ENCODE measurements at places on chromosomes 4 and X. TPM values are rescaled to one million over a fixed set of nuclear protein-coding genes. Genes with fewer than 3 reads are reported as not detected.

TLR6 gene
- 4.8 TPM for total RNA-seq

DNA sequence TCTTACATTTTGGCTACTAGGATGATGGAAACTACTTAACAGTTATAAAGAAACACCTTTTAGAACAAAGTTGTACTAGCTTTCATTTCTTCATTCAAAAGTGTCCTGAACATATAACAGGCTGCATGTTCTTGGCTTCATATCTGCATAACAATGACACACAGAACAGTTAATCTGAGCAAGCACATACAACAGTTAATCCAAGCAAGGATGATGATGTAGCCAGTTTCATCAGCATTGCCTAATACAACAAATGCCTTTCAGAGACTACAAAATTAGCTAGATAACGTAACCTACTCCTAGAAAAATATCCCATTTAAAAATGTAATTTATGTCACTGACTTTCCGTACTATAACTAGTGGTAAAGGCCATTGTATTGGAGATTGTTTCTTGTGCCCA is 182.1 kb downstream of the SCFD2 start:
- no peaks in the 10 kb centered on the region for H3K27me3 ChIP-seq
- no peaks in the 10 kb centered on the region for H3K4me1 ChIP-seq
- no peaks in the 10 kb centered on the region for H3K36me3 ChIP-seq
- no peak for DNase-seq
- no peak overlapping the region for H3K4me3 ChIP-seq

DNA sequence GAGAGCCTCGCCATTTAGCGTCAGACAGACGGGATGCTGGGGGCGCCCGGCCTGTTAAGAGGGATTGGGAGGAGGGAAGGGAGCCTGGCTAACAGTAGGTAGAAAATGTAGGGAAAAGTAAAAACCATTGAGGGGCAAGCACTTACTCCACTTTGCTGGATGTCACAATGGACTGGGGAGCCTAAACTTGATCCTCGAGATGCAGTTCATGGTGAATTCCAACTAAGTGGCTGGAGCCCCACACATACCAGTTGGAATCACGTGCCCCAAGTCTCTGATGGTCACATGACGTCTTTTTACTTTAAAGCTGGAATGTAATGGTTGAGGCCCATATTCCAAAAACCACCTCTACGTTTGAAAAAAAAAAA is 1.5 kb downstream of the PLS3 start:
- H3K4me3 ChIP-seq, result peak overlapping the region; percentile 53
- H3K27ac ChIP-seq, result peak overlapping the region; percentile 85
- peaks cover 25% of the 10 kb centered on the region for H3K4me1 ChIP-seq
- DNase-seq, result no peak
- no peaks in the 10 kb centered on the region for H3K36me3 ChIP-seq

EREG gene
- 498 TPM for total RNA-seq

DNA sequence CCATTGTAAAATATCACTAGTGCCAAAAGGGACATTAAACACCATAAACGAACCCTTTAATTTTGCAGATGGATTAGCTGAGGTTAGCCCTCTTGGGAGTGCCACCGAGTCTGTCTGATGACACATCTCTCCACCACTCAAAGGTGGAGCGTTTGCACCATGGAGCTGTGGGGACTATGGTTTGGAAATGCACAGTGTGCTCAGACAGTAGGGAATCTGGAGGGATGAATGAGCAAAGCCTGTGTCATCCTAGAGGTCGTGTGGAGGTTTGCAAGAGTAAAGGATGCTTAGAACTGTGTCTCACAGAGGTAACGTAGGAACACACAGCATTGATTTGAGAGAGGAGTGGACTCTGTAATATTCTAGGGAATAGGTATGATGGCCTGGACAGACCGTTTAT is 93.7 kb downstream of the CLNK start:
- H3K27ac ChIP-seq, result no peak overlapping the region
- H3K4me1 ChIP-seq, result no peaks in the 10 kb centered on the region
- H3K4me3 ChIP-seq, result no peak overlapping the region
- no peaks in the 10 kb centered on the region for H3K27me3 ChIP-seq
- DNase-seq, result no peak

VGLL1 gene
- not detected for total RNA-seq

GRCh38 chrX:56812515-56813105 is 83.6 kb downstream of the NBDY start:
- H3K27ac ChIP-seq, result no peak overlapping the region
- H3K4me3 ChIP-seq, result no peak overlapping the region
- H3K4me1 ChIP-seq, result no peaks in the 10 kb centered on the region
- no peak for DNase-seq
- no peaks in the 10 kb centered on the region for H3K36me3 ChIP-seq

DNA sequence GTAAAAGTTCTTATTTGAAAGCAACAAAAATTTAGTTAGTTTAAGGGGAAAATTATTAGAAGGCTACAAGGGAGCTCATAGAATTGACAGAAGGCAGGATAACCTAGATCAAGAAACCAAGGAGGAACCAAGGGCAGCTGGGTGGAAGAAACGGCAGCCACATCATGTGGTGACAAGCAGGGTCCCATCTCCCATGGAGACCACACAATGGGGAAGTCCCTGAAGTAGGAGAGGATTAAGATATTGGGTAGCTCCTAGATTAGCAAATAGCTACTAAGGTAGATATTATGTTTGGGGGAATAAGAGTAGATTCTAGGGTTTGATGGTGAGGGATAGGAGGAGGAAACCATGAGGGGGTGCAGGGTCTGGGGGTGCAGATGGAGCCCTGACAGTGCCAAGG is 48.0 kb upstream of the TMEM154 start:
- no peaks in the 10 kb centered on the region for H3K4me1 ChIP-seq
- no peaks in the 10 kb centered on the region for H3K36me3 ChIP-seq
- H3K27ac ChIP-seq, result no peak overlapping the region
- H3K27me3 ChIP-seq, result no peaks in the 10 kb centered on the region
- DNase-seq, result no peak
- no peak overlapping the region for H3K4me3 ChIP-seq

DNA sequence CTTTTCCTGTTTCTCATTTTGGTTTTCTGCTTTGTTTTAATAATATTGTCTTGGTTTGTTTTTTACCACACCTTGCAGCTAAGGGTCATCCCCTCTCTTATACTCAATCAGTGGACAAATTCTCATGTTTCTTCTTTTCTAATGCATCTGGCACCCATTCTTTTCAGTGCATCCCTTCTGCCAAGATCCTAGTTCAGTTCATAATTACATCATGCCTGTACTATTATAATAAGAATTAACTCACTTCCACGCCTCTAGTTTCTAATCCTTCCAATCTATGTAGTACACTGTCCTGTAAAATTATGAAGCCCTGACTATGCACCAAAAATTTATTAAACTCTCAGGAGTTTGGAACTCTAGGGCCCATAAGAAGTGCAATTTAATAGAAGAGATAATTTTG is 126.1 kb downstream of the FAT4 start:
- no peaks in the 10 kb centered on the region for H3K4me1 ChIP-seq
- no peaks in the 10 kb centered on the region for H3K27me3 ChIP-seq
- H3K27ac ChIP-seq, result no peak overlapping the region
- no peak for DNase-seq

GRCh38 chr4:54228056-54228527 is 1.0 kb upstream of the PDGFRA start:
- H3K36me3 ChIP-seq, result no peaks in the 10 kb centered on the region
- H3K27ac ChIP-seq, result no peak overlapping the region
- peak overlapping the region; percentile 51 for H3K4me3 ChIP-seq
- no peak for DNase-seq
- no peaks in the 10 kb centered on the region for H3K27me3 ChIP-seq

ARR3 gene
- total RNA-seq, result not detected

DNA sequence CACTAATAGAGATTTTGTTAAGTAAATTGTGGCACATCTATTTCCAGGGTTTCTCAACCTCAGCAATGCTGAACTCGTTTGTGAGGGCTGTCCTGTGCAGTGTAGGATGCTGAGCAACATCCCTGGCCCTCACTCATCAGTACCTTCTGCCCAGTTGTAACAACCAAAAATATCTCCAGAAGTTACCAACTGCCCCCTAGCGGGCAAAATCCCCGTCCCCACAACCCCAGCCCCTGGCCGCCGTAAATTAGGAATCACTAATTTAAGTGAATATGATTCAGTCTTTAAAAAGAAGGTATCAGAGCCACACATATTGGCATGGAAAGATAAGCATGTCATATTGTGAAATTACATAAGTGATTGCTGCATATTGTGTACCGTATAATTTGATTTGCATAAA is 123.4 kb downstream of the ASB9 start:
- DNase-seq, result no peak
- no peaks in the 10 kb centered on the region for H3K27me3 ChIP-seq
- no peak overlapping the region for H3K27ac ChIP-seq
- no peaks in the 10 kb centered on the region for H3K4me1 ChIP-seq
- H3K4me3 ChIP-seq, result no peak overlapping the region

GRCh38 chrX:96405842-96406241 is 278.8 kb upstream of the DIAPH2 start:
- DNase-seq, result no peak
- H3K4me1 ChIP-seq, result no peaks in the 10 kb centered on the region
- no peaks in the 10 kb centered on the region for H3K36me3 ChIP-seq
- no peak overlapping the region for H3K4me3 ChIP-seq
- no peak overlapping the region for H3K27ac ChIP-seq

- no peak for DNase-seq
- no peak overlapping the region for H3K27ac ChIP-seq
- H3K4me3 ChIP-seq, result no peak overlapping the region
- H3K27me3 ChIP-seq, result no peaks in the 10 kb centered on the region
- H3K36me3 ChIP-seq, result no peaks in the 10 kb centered on the region
Measured at GRCh38 chrX:148940411-148940996, 440.1 kb downstream of the AFF2 start.

GRCh38 chr4:34644579-34645115 is 1599.7 kb downstream of the ARAP2 start:
- H3K4me3 ChIP-seq, result no peak overlapping the region
- H3K27me3 ChIP-seq, result no peaks in the 10 kb centered on the region
- no peak overlapping the region for H3K27ac ChIP-seq

DNA sequence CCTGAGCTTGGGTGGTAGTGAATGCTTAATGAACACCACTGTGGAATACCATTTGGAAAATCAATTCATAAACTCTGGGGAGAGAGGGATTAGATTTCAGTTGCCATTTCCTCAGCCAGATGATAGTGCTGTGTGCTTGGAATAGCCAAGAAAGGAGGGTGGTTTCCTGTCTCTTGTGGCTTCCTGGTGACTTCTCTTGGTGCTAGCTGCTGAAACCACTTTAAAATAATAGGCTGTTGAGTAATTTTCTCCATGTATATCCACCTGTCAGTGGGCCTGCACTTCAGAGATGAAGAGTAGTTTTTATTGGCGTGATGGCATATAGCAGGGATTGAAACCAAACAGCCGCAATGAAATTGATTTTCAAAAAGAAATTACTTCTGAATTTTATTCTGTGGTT is 11.8 kb downstream of the EDA start:
- H3K4me3 ChIP-seq, result no peak overlapping the region
- no peaks in the 10 kb centered on the region for H3K27me3 ChIP-seq
- no peak overlapping the region for H3K27ac ChIP-seq
- H3K4me1 ChIP-seq, result no peaks in the 10 kb centered on the region
- DNase-seq, result no peak
- no peaks in the 10 kb centered on the region for H3K36me3 ChIP-seq

DNA sequence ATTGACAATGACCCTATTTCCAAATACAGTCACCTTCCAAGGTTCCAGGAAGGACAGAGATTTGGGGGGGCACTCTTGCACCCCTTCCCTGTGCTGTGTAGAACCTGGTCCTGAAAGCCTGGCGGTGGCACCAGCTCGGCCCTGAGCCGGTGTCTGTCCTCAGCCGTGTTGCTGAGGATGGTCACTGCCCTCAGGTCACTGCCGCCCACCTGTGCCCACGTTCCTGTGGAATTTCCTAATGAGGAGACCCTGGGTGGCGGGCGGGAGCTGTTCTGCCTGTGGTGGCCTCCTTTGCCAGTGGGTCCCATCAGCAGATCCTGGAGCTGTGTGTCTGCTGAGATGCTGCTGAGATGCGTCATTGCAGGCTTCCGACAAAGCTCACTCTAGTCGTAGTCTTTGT is 32.9 kb downstream of the NELFA start:
- no peak for DNase-seq
- no peak overlapping the region for H3K4me3 ChIP-seq
- H3K36me3 ChIP-seq, result peaks cover 52% of the 10 kb centered on the region
- peaks cover 2% of the 10 kb centered on the region for H3K4me1 ChIP-seq
- no peaks in the 10 kb centered on the region for H3K27me3 ChIP-seq

- no peaks in the 10 kb centered on the region for H3K4me1 ChIP-seq
- no peaks in the 10 kb centered on the region for H3K36me3 ChIP-seq
- H3K27ac ChIP-seq, result no peak overlapping the region
- DNase-seq, result no peak
Measured at GRCh38 chrX:149527705-149528104, 13.1 kb upstream of the EOLA1 start.

GRCh38 chrX:101397779-101398178 is 7.0 kb downstream of the RPL36A start:
- no peaks in the 10 kb centered on the region for H3K4me1 ChIP-seq
- H3K4me3 ChIP-seq, result no peak overlapping the region
- H3K36me3 ChIP-seq, result peaks cover 9% of the 10 kb centered on the region
- DNase-seq, result no peak

DNA sequence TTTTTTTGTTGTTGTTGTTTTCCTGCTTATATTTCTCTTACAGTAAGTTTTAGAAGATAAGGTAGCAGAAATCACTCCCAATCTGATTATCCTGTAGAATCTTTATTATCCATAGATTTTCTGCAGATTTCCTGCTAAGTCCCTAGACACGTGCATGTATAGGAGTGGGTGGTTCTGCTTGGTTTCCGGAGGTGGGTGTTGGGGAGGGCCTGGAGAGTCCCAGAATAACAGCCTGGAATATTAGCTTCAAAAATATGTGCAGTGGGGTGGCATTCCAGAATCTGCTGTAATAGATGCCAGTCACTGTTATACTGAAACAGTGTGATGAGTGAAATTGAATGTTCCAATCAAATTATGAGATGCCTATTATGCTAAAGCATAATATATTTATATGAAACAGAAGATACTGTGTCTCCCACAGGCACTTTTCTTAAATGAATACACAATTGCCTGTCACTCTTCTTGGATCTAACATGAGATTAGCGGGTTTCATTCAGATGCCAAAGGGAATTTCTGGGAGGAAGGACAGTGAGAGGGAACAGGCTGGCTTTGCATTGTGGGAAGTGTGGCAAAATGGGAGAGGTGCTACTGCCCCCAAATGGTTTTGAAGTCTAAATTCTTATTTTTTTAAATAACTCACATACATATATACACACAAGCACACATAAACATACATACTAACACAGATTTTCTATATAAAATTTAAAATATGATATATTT is 37.6 kb downstream of the C4orf50 start:
- DNase-seq, result peak; percentile 7
- H3K27me3 ChIP-seq, result peaks cover 33% of the 10 kb centered on the region
- no peaks in the 10 kb centered on the region for H3K36me3 ChIP-seq
- no peaks in the 10 kb centered on the region for H3K4me1 ChIP-seq
- no peak overlapping the region for H3K27ac ChIP-seq

ZCCHC18 gene
- not detected for total RNA-seq

UBE2D3 gene
- 302 TPM for total RNA-seq

DNA sequence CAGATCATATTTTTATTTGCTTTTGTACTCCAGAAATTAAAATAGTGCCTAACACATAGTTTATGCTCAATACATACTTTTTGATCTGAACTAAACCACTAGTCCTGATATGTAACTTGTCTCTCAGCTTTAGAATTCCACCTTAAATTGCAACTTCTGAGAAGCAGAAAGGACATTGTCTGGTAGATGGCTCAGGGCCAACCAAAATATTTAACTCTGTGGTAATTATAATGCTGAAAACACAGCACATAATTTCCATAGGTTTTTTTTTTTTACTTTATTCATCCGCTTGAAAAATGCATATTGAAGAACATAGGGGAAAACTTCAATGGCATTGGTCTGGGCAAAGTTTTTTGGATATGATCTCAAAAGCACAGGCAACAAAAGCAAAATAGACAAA is 59.3 kb downstream of the AREG start:
- H3K27me3 ChIP-seq, result no peaks in the 10 kb centered on the region
- H3K27ac ChIP-seq, result no peak overlapping the region
- no peaks in the 10 kb centered on the region for H3K4me1 ChIP-seq
- DNase-seq, result no peak
- H3K36me3 ChIP-seq, result no peaks in the 10 kb centered on the region
- H3K4me3 ChIP-seq, result no peak overlapping the region

TEX11 gene
- total RNA-seq, result 0.10 TPM

Measured in HCT116 (cell line).